Retina (tissue), 1 donor: ENCODE measurements at places on chromosomes 2 and 18.

DNA sequence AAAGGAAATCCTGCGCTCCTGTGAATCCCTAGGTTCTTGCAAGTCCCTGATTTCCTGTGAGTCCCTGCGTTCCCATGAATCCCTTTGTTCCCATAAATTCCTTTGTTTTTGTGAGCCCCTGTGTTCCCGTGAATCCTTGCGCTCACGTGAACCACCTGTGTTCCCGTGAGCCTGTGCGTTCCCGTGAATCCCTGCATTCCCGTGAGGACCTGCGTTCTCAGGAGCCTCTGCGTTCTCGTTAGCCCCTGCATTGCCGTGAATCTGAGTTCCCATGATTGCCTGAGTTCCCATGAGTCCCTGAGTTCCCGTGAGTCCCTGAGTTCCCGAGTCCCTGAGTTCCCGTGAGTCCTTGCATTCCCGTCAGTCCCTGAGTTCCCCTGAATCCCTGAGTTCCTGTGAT lies 71.5 kb downstream of the SNTG2 start:
- no peak for DNase-seq

DNA sequence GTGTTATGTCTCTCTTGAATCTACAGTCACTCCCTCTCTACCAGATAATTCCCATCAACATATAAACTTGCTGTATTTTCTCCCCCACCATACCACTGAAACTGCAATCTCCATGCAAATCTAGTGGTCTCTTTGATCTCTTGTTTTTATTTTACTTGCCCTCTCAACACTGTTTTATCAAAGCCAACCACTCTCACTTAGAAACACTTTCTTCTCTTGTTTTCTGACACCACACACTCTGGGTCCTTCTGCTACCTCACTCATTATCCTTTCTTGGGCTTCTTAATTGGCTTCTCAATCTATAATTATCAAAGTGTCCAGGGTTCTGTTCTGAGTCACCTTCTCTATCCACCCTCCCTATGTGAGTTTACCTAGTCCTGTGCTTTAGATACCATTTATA lies 2.0 kb upstream of the MCFD2 start:
- no peak for DNase-seq

DNA sequence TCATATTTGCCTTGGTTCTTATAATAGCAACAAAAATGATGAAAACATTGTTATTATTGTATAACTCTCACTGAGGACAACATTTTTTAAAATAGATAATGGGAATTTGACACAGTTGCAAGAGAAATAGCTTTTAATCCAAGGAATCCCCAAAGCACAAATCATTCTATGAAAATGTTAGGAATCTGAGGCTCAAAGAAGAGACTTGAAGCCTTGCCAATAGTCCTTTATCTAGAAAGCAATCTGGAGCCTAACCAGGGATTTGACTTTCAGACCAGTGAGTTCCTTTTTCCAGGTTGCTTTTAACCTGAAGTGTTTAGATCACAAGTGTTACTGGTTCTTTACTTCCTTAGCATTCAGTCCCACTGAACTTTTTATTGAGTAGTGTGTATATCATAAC lies 574.5 kb upstream of the ZEB2 start:
- DNase-seq: no peak

DNA sequence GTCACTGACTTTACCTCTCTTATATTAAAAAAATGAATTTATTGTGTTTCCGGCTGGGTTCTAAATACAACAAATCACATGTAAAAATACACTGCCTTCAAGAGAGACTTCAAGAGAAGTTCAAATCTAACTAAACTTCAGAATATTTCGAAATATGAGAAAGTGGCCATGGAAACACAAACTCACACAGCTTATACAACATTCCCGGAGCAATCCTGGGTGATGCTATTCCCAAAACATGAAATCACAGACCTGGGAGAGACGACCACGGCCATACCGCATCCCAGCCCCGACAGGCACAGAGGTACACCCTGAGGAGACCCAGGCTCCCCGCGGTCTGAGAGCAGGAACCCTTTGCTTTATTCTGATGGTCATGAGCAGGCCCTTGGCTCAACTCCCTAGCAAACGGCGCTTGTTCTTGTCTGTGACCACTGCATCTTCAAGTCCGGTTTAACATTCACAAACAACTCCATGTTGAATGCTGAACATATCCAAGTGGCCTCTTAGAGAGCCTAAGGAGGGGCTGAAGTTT lies 185.4 kb upstream of the REV1 start:
- no peak for DNase-seq

GRCh38 chr2:28543316-28544035 lies 47.6 kb downstream of the PLB1 start:
- DNase-seq: no peak

- DNase-seq: no peak
These were observed 207.0 kb upstream of the HS6ST1 start for GRCh38 chr2:128525653-128526052.
